ENCODE measurements at places on chromosomes 3 and 15.
A peak's percentile ranks its signal among the peaks of the same experiment; 100 is the strongest.

DNA sequence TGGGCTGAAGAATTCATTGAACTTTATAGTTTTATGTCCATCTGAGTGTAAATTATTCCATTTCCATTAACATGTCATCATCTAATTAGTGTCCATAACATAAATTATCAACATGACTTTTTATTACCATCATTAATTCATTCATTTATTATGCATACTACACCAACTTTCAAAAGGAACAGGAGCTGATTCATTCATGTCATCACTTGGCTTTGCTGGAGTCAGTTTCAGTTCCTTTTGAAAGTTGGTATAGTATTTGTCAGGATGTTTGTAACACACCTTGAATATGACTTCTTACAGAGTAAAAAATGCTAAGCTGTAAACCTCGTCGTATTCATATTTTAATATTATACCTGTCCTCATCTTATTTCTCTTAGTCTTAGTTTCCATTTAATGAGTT is 298.0 kb upstream of the RBMS3 start:
- DNase-seq, result no peak

DNA sequence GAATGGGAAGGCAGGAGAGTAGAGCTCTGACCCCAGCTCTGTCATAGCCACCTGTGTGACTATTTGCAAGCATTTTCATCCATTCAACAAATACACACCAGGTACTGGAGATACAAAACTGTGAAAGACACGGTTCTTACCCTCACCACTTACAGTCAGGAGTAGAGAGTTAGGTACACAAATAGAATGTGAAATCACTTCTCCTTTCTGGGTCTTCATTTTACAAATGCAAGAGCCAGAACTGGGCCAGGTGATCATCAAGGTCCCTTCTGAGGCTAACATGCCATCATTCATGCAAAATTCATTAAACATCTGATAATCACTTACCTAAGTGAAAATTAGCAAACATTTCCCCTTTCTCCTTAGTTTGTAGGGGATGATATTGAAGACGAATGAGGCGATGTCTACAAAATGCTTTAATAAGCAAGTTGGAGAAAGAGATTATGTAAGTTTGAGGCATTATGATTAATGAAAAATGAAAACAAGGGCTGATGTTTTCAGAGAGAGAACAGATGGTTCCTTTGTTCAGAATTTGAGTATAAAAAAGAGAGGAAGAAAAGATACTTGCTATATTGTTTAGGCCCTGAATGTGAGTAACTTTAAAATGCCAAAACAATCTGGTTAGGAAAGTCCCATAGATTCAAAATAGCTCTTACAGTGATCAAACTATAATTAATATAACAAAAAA is 88.6 kb downstream of the LPP start:
- DNase-seq, result no peak

DNA sequence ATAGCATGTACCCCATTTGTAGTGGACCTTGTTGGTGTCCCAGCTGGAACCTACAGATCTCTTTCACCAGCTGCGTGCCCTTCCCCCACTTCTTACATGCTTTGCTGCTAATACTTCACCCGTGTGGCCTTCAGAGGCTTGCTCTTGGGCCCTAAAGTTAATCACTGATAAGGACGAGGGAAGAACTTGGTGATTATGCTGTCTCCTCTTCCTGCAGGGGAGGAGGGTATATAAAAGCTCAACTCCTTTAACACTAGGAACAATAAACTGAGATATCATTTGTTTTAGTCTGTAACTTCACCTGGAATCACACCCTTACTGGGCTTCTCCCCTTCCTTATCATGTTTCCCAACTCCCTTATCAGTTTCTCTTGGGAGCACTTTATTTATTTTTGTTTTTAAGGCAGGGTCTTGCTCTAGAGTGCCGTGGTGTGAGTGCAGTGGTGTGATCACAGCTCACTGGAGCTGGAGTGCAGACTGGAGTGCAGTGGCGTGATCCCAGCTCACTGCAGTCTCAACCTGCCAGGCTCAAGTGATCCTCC is 43.2 kb upstream of the PIK3R4 start:
- DNase-seq, result no peak

GRCh38 chr15:81111510-81112470 is 22.3 kb upstream of the CFAP161 start:
- no peak for DNase-seq

GRCh38 chr15:73683777-73684580 is at the start of gene CD276:
CD276 (plus strand) TSS chr15:73684383; CDS start chr15:73699640, 15,257 bp downstream.
- DNase-seq, result peak; percentile 46

DNA sequence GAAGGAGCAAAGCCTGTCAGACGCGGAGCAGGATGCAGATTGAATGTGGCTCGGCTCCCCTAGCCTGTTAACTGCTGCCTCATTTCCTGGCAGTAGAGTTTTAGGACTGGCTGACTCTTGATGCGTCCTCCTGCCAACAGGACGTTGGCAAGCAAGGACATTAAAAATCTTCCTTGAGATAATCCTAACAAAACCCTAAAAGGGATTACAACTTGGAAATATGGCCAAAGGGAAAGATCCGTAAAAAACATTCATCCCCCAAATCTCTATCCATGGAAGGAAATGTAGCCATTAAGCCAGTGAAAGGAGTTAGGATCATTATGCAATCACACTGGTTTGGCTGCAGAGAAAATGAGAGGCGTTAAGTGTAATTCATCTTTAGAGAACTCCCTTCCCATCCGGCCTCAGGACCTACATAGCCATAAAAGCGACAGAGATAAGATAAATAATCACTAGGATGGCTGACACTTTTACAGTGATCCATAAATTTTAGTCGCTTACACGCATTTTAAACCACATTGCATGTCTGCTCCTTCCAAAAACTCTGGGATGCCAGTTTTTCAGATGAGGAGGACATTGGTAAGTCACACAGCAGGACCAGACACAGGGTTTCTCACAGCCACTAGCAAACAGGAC is 44.5 kb upstream of the C3orf80 start:
- no peak for DNase-seq

- no peak for DNase-seq
Observed at GRCh38 chr3:64161481-64161952, 63.7 kb downstream of the PRICKLE2 start.

- DNase-seq, result no peak
Observed at GRCh38 chr3:113890256-113890900, 51.8 kb downstream of the GRAMD1C start.
